B cell (primary cell): ENCODE measurements at places on chromosomes 5 and 9.

DNA sequence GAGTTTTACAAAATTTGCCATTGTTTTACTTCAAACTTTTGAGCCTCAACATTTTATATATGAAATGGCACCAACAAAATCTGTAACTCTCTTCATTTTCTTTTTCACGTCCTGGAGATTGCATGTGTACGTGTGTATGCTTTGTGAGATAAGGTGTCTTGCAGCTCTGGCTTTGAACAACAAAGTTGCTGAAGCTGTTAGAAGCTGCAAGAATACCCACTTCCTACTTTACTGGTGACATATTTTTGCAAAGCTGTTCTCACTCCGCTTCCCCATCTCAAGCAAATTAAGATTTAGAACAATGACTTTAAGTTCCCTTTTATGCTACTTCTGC lies 41.8 kb downstream of the FYB1 start:
- DNase-seq = peak; percentile 54

DNA sequence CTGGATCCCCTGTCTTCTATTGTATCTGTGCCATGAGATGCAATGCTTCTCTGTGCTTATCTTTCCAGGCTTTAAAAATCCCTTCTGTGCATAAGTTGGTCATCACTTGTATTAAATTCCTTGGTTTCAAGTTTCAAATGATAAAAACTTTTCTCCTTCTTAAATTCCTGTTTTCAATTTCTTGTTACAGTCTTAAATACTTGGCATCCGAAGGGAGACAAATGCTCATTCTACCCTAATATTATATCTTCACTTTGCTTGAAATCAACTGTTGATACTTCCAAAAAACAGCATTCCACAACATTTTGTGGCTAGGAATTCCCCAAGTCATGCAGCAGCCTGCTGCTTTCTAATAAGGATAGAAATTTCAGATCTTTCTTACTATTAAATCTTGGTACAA lies 413.2 kb upstream of the ACTBL2 start:
- no peak for DNase-seq

- DNase-seq = no peak
Observed at GRCh38 chr9:89313842-89314241, 2.8 kb downstream of the CKS2 start.

DNA sequence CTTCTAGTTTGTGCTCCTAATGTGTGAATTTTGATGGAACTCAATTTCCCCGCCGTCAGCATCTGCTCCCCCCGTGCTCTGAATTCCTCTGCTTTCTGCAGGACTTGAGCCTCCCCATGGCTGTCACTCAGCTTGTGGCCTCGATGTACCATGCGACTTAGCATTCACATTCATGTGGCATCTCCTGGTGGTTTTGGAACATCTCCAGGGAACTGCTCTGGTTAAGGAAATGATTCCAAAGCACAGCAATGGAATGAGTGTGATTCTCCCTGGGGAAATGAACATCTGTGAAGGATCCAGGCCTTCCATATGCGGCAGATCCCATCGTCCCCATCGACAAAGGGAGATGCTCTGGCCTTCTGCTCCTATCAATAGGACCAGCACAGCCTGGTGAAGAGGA lies 119.0 kb downstream of the ENTREP1 start:
- no peak for DNase-seq

DNA sequence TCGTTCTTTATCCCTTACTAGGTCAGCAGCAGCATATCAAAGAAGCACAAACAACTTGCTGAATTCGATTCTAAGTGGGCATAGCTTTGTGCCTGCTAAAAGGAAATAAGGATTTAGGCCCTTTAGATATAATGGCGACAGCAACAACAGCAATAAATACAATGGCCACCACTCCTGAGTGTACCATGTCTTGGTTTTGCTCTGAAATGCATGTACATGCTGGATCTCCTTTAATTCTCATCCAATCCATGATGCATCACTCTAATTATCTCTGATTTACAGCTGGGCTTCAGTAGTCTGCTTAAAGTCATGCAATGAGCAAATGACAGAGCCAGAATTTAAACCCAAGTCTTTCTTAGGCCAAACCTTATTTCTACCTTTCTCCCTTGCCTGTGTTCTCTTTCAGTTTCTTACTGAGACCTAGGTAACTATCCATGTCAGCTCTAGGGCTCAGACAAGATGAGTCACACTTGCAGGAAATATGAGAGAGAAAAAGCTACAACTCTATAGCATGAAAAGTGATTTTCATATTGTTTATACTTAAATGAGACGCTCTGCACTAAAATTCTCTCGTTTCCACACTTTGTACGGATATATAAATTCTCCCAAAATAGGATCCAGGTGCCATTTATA lies 111.8 kb downstream of the HMHB1 start:
- DNase-seq = no peak

GRCh38 chr9:15136646-15137045 lies 170.4 kb downstream of the TTC39B start:
- no peak for DNase-seq

DNA sequence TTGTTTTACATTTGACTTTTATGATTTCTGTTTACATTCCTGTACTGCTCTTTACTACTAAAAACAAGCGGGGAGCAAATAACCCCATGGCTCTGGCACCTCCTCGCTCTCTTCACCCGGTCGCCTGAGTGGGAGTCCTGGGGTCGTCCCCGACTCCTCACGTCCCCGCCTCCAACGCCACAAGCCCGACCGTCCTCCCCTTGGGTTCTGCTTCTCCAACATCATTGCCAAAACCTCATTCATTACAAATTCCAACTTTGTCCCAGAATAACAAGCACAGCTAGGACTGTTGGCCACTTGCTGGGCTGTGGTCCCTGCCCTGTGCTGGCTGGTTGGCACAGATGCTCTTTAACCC lies 35.1 kb downstream of the MRPL36 start:
- no peak for DNase-seq

DNA sequence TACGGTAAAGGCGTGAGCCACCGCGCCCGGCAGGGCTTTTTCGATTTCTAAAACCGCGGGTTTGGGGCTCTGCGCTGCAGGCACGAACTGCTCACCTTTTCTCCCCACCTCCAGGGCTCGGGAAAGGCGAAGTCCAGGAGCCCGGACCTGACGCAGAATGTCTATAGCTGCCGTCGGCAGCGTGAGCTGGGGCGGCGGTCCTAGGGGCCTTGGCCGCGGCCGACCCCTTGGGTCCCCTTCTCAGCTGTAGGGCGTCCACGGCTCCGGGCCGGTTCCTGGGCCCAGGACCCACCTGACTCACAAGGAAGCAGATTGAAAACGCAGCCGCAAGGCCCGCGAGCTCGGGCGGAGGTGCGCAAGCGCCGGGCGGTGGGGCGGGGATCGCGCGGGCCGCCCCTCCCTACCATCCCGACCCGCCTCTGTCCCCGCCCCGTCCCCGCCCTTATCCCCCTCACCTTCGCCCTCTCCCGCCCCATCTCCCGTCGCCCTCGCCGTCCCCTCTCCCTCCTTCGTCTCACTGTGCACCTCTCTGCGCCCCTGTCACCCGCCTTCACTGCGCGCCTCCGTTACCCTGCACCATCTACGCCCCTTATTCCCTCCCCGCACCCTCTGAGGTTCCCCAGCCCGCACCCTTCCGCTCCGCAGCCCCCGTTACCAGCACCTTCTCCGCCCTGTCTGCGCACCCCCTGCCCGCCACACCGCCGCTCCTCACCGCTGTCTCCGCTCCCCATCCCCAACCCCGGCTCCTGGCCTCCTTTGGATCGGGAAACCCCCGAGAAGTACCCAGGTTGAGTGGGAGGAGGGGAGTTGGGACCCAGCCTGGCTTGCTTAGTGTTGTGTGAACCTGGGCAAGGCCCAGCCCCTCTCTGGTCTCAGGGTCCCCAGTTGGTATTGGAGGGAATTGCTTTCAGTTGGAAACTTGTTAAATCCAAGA lies at the start of gene HDHD3:
HDHD3 (minus strand) TSS at position 353 of the 934 bp plus-strand sequence. CDS start 2,632 bp downstream, outside the sequence.
- peak; percentile 89 for DNase-seq

GRCh38 chr5:143201589-143201988 lies 201.9 kb downstream of the NR3C1 start:
- DNase-seq = no peak

GRCh38 chr5:149268928-149269557 lies 2.6 kb upstream of the AFAP1L1 start:
- DNase-seq = peak; percentile 44

- no peak for DNase-seq
Observed at GRCh38 chr5:158456756-158457155, 597.8 kb upstream of the CLINT1 start.

GRCh38 chr9:93380410-93381060 lies 71.0 kb upstream of the FAM120A start:
- DNase-seq = no peak

- no peak for DNase-seq
Observed at GRCh38 chr5:10860645-10861422, 99.8 kb upstream of the DAP start.

DNA sequence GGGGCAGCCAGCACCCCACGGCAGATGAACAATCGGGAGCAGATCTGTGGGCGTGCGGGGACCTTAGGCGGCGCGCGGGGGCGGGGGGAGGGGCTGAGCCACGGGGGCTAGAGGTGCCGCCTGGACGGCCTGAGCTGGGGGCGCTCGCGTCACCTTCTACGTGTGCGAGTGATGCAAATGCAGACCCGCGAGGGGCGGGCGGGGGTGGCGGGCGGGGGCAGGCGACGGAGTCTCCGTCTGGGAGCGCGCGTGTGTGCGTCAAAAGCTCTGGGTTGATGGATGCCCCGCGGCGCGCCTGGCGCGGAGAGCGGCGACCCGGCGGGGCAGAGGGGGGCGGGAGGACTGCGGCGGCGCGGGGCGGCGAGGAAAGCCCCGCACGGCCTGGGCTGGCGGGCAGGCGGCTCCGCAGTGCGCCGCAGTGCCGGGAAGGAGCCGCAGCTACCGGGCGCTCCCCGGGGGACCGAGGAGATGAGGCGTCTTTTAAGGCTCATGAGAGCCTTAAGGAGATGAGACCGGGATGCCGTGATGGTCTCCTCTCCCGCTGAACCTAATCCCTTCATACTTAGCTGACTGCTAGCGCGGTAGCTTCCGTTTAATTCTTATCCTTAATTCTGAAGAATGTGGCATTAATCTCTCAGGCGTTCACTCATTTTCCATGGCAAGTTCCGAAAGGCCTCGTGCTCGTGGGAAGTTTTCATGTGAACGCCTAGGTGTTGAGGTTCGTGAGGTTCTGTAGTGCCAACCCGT lies 1.5 kb downstream of the SV2C start:
- DNase-seq = peak; percentile 29

DNA sequence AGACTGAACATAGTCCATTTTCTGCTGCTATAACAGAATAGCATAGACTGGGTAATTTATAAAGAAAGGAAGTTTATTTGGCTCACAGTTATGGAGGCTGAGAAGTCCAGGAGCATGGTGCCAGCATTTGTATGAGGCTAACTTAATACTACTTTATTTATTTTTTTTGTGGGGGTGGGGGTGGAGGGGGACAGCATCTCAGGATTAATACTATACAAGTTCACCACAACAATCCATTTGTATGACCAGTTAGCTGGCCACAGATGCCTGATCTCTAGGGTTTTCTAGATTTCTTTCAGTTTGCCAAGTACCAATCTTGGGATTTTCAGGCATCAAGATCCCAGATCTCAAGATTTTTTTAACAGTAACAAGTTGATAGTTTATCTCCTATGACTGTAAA lies 20.3 kb downstream of the ANGPTL2 start:
- no peak for DNase-seq

GRCh38 chr9:19154135-19154612 lies 26.9 kb upstream of the PLIN2 start:
- no peak for DNase-seq

DNA sequence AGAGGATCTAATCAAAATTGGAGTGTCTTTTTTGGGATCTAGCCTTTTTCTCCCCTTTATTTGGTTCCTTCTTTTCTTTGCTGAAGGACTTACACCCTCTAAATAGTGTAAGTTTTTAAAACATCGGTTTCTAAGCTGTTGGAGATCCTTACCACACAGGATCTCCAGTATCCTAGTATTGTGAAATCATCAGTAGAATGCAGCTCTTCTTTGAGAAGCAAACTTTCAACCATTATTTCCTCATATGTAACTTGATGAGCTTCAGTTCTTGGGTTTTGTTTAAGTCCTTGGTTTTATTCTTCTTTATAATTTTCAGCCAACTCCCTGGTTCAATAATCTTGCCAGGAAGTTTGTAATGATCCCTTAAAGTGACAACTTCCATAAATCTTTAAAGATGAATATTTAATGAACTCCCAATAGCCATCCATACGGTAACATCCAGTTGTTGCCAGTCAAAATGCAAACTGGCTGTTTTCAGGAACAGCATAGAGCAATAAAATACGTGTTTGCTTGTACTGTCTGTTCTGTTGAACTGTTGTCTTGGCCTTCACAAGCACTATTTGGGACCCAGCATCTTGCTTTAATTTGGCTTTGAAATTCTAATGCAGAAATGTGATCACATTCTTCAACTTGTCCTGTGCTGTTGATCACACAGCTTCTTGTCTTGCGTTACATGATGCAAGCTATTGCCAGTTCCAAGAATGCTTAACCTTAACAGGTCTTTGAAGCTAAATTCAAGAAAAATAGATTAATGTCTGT lies 34.8 kb upstream of the TTC23L start:
- no peak for DNase-seq

DNA sequence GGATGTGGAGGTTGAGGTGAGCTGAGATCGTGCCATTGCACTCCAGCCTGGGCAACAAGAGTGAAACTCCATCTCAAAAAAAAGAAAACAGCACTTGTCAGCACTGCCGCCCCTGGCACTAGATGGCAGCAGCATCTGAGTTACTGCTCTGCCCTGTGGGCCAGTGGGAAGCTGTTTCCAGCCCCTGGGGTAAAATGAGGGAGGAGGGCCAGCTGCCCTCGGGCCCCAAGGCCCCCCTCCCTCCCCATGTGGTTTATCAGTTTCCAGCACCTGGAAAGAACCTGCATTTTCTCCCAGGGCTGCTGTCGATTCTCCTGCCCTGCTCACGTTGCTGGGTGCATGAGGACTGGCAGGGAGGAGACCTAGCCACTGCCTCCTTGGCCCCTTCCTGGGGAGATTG lies 13.2 kb upstream of the CEL start:
- no peak for DNase-seq

DNA sequence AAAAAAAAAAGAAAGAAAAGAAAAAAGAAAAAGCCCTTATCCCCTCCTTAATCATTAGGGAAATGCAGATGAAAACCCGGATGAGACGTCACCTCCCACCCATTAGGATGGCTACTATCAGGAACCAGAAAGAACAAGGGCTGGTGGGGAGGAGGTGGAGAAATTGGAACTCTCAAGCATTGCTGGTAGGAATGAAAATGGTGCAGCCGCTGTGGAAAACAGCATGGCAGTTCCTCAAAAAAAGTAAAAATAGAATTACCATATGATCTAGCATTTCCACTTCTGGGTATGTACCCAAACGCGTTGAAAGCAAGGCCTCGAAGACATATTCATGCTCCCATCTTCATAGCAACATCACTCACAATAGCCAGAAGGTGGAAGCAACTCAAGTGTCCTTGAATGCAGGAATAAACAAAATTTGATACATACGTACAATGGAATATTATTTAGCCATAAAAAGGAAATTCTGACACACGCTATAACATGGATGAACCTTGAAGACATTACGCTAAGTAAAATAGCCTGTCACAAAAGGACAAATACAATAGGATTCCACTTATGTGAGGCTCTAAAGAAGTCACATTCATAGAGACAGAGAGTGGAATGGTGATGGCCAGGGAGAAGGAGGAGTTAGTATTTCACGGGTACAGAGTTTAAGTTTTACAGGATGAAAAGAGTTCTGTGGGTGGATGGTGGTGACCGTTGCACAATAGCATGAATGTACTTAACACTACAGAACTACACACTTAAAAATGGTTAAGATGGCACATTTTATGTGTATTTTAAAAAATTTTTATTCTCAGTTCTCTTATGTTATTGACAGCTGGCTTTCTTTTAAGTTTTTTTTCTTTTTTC lies 166.8 kb upstream of the IER5L start:
- no peak for DNase-seq

- DNase-seq = no peak
Observed at GRCh38 chr5:81837667-81838306, 86.9 kb upstream of the SSBP2 start.
